DMS153 (cell line): ENCODE measurements at places on chromosomes 2 and 18.

GRCh38 chr2:133532919-133533318 is 35.3 kb downstream of the NCKAP5 start:
- DNase-seq, result no peak

DNA sequence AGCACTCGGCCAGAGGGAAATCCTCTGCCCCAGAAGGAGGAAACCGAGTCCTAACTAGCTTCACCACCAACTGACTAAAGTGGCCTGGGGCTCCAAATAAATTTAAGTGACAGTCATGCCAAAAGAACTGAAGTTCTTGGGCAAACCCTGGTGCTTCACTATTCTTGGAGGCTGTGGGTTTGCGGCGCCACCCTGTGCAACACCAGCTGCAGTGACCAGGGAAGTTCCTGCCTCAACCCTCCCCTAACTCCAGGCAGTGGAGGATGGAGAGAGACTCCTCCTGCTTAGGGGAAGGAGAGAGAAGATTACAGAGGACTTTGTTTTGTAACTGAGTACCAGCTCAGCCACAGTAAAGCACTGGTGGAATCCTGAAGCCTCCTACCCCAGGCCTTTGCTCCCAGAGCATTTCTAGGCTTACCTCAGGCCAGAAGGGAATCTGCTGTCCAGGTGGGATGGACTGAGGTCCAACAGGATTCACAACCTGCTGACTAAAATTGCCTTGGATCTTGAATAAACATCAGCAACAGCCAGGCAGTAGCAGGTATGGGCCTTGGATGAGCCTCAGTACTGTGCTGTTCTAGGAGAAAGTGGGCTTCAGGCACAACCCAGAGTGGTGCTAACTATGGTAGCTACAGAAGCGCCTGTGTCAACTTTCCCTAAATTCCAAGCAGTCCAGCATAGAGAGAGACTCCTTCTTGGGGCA is 29.4 kb upstream of the BMP10 start:
- DNase-seq, result no peak

GRCh38 chr18:9079818-9080528 is 22.5 kb upstream of the NDUFV2 start:
- no peak for DNase-seq

DNA sequence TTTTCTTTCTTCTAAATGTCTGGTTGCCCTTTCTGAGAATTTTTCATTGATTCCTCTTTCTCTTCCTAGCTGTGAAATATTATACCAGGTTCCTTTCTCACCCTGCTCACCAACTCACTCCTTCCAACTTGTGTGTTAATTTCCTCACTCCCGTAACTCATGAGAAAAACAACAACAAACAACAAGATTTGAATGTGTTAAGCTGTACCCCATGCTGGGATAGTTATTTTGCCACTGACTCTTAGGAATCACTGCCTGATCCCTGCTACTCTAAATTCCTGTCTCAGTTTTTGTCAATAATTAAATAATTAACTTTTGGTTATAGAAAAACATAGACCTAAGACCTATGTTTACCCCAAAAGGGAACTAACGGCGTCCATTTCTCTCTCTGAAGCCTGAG is 242.7 kb downstream of the DPP10 start:
- DNase-seq, result no peak

DNA sequence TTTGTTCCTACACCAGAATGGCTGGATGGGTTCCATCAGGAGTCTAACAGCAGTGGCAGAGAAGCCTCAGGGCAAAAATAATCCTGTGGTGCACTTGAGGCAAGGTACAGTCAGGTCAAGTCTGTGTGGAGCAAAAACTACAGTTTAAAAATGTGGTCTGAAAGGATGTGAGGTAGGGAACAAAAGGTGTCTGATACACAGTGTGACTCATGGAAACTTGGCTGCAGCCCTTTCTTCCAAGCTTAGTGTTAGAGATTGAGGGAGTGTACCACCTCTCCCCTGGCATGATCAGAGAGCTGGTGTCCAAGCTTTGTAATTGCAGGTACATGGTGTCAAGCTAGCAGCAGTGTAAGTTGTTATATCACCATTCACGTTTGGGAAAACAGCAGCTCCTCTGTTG is 8.9 kb downstream of the ANKAR start:
- DNase-seq, result no peak

- no peak for DNase-seq
Measured at GRCh38 chr2:160175169-160176134, 24.6 kb downstream of the ITGB6 start.

GRCh38 chr2:181523756-181524155 is 66.6 kb downstream of the ITGA4 start:
- no peak for DNase-seq

GRCh38 chr2:161576421-161576820 is 47.8 kb upstream of the SLC4A10 start:
- no peak for DNase-seq

GRCh38 chr18:37253394-37254235 is 312.0 kb downstream of the CELF4 start:
- DNase-seq, result peak; percentile 36

- DNase-seq, result no peak
Measured at GRCh38 chr2:97926946-97927345, 68.8 kb downstream of the TMEM131 start.

DNA sequence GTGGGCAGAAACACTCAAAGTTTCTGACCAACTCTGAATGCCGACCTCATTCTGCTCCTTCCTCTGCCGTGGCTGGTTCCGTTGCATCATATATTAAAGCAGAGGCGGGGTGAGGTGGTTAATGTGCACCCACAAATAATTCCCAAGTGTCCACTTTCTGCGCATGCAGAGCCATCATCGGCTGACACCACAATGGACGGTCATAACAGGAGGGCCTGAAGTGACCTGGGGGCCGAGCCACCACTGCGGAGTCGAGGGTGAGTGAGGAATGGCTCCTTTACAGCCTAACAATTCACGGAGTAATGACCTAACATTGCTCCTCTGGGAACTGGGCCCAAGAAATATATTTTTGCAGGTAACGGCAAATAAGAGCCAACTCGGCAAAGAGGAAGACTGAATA is 32.9 kb upstream of the GLI2 start:
- DNase-seq, result no peak

DNA sequence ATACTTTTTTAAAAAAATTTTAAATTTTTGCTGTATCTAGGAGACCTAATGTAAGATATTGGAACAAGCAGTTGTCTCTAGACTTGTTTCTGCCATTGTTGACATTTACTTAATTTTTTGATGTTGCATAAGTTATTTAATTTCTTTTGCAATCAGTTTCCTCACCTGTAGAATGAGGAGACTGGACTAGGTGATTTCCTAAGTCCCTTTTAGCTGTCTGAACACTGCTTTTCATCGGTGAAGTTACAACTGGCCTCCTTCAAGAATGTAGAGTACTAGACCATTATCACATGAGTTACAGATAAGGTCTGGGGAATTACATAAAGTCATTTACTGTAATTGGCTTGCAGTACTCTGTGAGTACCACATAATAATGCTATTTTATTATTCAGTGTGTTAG is 147.6 kb downstream of the LTBP1 start:
- no peak for DNase-seq

DNA sequence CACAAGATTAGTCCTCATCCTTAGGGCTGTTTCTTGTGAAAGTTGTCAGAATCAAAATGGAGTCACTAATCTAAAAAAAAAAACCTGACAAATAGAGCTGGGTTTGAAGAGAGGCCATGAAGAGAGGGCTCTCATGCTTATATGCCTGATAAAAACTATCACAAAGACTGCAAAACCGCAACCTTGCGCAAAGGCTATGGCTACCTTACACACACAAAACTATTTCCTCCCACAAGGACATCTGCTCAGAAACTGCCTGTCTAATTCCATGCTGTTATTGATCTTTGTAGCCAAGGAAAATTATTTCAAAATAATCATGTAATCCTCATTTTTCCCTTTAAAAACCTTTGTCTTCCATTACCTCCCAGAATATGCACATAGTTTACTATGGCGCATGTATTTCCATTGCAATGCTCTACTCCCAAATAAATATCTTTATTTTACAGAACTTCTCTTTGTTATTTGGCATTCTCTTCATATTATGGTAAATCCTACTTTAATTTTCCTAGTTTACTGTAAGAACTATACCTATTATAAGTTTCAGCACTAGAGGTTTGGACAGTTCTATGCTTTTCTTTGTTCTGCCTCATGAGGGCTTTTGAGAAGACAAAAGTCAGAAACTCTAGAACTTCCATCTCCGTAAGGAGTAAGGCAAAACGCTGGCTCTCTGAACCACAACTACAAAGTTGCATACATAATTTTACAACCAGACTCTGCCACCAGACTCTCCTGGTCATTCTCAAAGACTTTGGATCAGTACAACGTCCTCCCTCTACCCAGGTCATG is 9.6 kb upstream of the DPYSL5 start:
- DNase-seq, result no peak

GRCh38 chr2:11344956-11345677 is 681 bp upstream of the ROCK2 start:
- DNase-seq, result peak; percentile 15

DNA sequence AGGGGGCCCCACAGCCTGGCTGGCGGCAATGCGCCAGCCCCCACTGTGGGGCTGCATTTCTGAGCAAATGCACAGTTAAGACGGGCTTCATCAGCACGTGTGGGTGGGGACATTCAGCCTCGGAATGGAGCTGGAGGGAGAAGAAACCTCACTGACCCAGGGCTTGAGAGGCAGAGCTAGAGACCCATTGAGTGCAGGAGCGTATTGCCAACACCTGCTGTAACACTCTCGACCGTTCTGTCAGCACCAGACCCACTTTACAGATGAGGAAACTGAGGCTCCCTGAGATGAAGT is 200.9 kb upstream of the RAB6C start:
- no peak for DNase-seq

GRCh38 chr2:237877576-237878307 is 18.3 kb downstream of the RAMP1 start:
- no peak for DNase-seq

GRCh38 chr2:162609798-162610197 is 228.8 kb downstream of the KCNH7 start:
- no peak for DNase-seq

GRCh38 chr2:240981280-240981679 is 17.1 kb upstream of the SNED1 start:
- no peak for DNase-seq

DNA sequence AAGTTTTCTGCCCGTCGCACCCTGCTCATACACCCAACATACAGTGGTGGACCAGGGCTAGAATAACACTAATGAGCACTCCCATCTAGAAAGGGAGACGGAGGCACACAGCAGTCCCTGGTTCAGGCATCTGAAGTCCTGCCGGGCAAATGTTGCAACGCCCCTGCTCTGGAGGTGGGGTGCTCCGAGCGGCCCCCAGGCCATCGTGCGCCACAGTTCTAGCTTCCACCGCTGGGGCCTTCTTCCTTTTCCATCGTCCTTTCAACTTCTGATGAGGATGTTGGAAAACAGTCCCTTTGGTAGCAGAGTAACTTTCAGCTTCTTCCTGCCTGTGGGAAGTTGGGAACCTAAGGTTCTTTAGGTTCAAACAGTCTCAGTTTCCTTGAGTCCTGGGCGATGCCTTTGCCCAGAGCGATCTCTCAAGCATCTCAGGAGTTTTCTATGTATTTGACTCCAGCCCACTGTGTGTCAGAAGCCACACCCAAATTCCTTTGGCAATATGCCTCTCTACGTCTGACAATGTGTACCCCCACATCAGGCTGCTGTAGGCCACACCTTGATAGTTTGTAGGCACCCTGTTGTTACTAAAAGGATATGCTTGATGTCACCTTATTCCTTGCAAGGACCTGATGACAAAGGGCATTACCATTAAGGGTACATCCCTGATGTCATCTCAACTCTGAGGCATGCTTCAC is 258.8 kb downstream of the GLI2 start:
- no peak for DNase-seq

GRCh38 chr18:23802817-23803216 is 113.6 kb downstream of the LAMA3 start:
- no peak for DNase-seq

GRCh38 chr2:118689033-118689432 is 158.4 kb downstream of the EN1 start:
- DNase-seq, result no peak

DNA sequence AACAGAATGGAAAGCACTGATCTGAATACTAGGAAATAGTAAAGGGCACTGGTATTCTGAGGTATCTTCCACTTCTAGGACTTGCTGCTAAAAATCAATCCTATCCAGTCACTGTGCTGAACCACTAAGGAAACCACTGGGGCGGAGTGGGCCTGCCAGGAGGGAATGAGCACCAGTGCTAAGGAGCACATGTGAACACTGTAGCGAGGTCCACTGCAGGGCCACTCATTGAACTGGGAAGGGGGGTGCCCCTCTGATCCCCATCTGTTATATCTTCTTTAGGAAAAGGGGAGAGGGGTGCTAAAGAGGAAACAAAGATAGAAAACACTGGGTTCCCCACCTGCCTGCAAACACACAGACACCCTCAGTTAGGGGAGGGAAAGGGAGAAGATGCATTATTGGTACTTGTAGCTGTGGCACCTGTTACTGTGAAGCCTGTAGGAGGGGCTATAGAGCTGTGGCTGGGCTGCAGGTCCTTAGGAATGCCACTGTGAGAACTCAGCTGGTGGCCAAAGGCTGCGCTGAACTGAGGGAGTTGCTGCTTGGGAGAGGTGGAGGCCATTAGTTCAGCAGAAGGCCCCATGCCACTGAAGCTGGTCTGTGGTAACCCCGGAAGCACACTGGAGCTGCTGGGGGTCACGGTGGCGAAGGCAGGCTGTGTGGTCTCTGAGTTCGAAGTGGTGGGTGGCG is 81.8 kb downstream of the INO80D start:
- no peak for DNase-seq

GRCh38 chr2:45649858-45650811 is 1.3 kb upstream of the PRKCE start:
- DNase-seq, result no peak

- no peak for DNase-seq
Measured at GRCh38 chr2:178403671-178404306, 47.2 kb downstream of the PRKRA start.

- no peak for DNase-seq
Measured at GRCh38 chr18:63342206-63342605, 22.6 kb upstream of the BCL2 start.

DNA sequence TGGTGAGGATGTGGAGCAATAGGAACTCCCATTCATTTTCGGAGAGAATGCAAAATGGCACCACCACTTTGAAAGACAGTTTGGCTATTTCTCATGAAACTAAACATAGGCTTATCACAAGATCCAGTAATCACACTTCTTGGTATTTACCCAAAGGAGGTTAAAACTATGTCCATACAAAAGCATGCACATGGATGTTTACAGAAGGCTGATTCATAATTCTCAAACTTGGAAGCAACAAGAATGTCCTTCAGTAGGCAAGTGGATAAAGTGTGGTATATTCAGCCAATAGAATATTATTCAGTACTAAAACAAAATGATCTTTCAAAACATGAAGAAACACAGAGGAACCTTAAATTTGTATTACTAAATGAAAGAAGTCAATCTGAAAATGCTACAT is 440.6 kb downstream of the FBXO15 start:
- no peak for DNase-seq

- no peak for DNase-seq
Measured at GRCh38 chr2:215422676-215423075, 13.2 kb downstream of the FN1 start.
